Lung (tissue), 17 donors: ENCODE measurements at places on chromosomes 2 and 18. TPM values are rescaled to one million over a fixed set of nuclear protein-coding genes. Genes with fewer than 3 reads are reported as not detected.

- DNase-seq: no peak
These were observed 372.1 kb upstream of the MYT1L start for GRCh38 chr2:2703172-2703571.

Gene POU3F3
- polyA plus RNA-seq: not detected

Gene FER1L5
- polyA plus RNA-seq: 0.16 TPM

- DNase-seq: peak; percentile 39
These were observed 68.0 kb downstream of the SERPINB8 start for GRCh38 chr18:64037812-64038414.

DNA sequence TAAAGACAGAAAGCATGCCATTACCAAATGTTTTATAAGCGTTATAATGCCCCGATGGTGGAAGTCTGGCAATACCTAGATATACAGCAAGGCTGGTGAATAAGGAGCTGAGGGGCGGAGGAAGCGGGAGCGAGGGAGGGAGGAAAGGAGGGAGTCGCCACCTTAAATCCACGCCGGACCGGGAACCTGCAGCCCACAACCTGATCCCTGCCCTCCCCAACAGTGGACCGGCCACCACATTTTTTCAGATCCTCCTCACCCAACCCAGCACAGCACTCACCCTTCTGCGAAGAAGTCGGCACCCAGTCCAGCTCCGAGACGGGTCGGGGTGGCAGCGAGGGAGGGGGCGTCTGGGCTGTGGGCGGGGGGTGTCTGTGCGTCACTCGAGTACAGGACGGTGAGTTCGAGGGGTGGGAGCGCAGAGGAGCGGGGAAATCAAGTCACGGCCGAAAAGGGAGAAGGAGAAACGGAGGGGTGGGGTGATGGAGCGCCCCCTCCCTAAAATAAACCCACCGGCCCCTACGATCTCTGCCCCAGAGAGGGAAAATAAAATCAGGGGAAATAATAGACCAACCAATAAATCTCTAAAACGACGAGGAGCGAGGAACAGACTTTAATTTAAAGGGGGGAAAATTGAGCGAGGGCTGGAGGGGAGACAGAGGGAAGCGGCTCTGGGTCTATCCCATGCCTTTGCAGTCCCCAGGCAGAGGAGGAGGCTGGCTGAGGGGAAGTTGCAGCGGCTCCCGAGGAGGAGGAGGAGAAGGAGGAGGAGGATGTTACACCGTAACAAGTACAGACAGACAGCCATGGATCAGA lies 96.5 kb upstream of the SERTAD2 start:
- peak; percentile 71 for DNase-seq

Gene TUBA4A
- polyA plus RNA-seq: 82.1 TPM

DNA sequence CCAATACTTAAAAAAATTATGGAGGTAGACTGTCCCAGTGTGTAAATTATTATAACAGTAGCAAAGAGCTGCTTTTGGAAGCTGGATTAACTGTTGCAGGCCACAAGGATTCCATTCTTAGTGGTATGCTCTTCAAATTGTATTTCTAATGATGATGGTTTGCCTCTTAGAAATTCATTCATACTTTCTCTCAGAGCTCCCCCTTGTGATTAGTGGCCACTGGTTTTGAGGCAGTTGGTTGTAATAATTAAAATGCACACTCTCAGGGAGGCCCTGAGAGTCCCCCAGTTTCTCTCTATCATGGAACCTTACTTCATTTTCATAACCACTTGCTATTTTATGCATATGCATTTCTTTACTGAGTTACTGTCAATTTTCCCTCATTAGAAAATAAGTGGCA lies 122.5 kb downstream of the PLA2R1 start:
- no peak for DNase-seq

DNA sequence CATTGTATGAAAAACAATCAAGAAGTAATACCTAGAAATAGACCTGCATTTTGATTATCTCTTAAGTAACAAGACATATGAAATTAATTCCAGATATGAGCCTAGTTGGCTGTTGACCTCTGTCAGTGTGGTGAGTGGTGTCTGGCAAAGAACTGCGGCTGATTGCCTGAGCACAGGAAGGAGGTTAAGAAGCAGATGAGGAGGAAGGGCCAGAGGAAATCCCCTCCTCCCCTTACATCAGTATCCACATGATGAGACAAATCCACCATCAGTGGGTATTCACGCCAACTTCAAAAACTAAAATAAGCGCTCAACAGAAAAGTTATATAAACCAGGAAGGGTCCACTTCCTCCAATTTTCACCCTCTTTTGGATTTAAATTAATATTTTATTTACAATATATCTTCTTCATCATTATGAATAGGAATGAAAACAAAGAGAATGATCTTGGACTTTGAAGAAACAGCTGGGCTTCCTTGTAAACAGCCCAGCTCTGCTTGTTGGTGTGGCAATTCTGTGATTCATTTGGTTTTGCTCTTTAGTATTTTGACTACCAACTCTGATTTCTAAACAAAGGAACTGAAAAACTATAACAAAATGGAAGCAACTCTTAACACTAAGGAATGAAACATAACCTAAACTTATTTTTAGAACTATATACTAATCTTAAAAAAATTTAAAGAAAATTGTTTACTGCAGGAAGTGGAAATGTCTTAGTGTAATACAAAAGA lies 27.3 kb downstream of the RFTN2 start:
- DNase-seq: peak; percentile 75
